ENCODE measurements at places on chromosomes 4 and X. TPM values are rescaled to one million over a fixed set of nuclear protein-coding genes. Genes with fewer than 3 reads are reported as not detected.

Gene SLITRK4
- 0.96 TPM for total RNA-seq

Gene PWWP3B
- 0.28 TPM for total RNA-seq

Gene TCEAL4
- total RNA-seq: 58.9 TPM

Gene CXCL8
- total RNA-seq: 991 TPM

Gene SORCS2
- total RNA-seq: 0.19 TPM
